ENCODE measurements at places on chromosomes 3 and 15. TPM values are rescaled to one million over a fixed set of nuclear protein-coding genes. Genes with fewer than 3 reads are reported as not detected.

The CHMP2B gene
- 51.4 TPM for total RNA-seq

The MAP6D1 gene
- 3.5 TPM for total RNA-seq

The DPPA2 gene
- total RNA-seq: not detected

The RTP3 gene
- total RNA-seq: 0.43 TPM

The CPN2 gene
- not detected for total RNA-seq

GRCh38 chr15:94610485-94610884 lies 379.1 kb downstream of the MCTP2 start:
- DNase-seq: no peak

- no peak for DNase-seq
Observed at GRCh38 chr15:47218295-47218694, 499.0 kb upstream of the SEMA6D start.

DNA sequence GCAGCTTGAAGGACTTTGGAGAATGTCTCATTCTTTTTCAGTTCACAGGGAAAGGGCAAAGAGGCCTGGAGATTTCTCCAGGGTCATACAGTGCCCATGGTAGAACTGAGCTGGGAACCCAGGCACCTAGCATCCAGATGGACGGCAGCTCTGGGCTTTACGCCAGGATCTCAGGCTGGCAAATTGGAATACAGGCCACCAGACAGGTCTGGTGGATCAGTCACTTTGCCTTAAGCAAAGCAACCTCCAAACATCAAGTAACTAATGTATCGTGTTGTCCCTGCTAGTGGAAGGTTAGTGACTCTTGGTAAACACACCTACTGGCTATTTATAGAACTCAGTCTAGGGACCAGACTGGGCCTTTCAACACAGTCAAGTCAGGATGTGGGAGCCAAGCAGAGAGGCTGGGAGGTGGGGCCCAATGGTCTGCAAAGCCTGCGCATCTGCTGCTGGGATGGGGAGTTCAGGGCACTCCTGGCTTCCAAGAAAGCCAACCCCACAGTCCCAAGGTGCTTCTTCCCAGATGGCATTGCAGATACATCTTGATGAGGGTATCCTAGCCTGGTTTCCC lies 30.2 kb downstream of the RPLP1 start:
- DNase-seq: no peak

GRCh38 chr15:64928626-64929220 lies 17.0 kb downstream of the ANKDD1A start:
- DNase-seq: no peak

- DNase-seq: peak; percentile 44
Observed at GRCh38 chr3:141782386-141782932, 19.3 kb downstream of the GRK7 start.

- DNase-seq: peak; percentile 91
Observed at GRCh38 chr3:190345027-190345821, 23.0 kb upstream of the CLDN1 start.

DNA sequence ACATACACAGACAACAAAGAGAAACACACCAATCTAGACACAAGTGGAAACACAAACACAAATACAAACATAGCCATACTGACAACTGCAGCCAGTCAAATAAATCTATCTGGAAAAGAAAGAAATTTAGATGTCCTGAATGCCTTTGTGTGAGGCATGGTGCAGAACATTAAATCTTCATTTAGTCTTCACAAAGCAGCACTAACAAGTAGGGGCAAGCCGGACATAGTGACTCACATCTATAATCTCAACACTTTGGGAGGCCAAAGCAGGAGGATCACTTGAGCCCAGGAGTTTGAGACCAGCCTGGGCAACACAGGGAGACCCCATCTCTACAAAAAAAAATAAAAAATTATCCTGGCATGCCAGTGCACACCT lies 11.7 kb downstream of the MEGF11 start:
- DNase-seq: no peak

- DNase-seq: no peak
Observed at GRCh38 chr15:96002890-96003859, 327.3 kb upstream of the NR2F2 start.

All from fibroblast of villous mesenchyme (primary cell).